ENCODE measurements at places on chromosomes 4 and X.

- DNase-seq: no peak
Measured at GRCh38 chr4:19002170-19002569, 980.6 kb upstream of the LCORL start.

- no peak for DNase-seq
Measured at GRCh38 chr4:149549911-149550310, 265.7 kb downstream of the IQCM start.

GRCh38 chr4:172173206-172173605 lies 360.0 kb downstream of the GALNTL6 start:
- DNase-seq: no peak

GRCh38 chr4:53912766-53913497 lies 151.5 kb downstream of the CHIC2 start:
- no peak for DNase-seq

DNA sequence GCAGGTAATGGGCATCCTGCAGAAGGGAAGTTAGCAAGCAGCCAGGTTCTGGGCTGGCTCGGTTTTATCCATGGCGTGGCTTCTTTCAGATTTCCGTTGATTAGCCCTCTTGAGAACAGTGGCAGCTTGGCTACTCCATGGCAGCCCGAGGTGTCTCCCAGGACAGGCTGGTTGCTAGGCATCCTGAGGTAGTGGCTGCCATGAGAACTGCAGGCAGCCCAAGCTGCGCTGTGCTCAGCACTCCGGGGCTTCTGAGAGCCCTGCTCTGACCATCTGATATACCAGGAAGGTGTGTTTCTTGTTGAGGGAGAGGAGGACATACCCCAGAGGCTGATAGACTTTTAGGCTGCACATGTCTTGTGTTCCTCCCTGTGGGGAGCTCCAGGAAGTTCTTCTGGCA lies 253.4 kb upstream of the CASK start:
- no peak for DNase-seq

DNA sequence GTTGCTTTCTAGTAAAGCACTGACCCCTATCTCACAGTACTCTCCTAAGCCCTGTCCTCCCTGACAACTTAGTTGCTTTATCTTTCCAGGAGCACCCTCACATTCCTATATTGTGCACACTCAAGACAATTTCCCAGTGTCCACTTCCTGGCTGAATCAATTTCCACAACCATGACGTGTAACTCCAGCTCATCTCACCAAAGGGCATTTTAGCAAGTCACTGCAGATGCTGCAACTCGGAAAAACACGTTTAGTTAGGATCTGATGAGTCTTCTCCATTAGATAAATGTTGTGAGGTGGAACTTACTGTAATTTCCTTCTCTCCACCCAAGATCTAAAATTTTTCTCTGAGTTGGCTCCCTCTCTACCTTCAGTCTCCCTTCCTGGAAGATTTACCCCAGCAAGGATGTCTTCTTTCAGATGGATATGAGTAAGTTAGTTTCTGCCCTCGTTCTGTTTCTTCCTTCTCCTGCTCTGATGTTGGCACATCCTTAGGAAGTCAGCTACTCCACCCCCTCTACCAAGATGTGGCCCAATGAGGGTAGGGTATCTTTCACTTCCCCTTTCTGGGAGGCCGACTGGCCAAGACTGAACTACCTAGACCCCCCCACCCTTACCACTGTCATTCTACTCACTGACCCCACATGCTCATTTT lies 28.8 kb upstream of the IL13RA1 start:
- DNase-seq: no peak

GRCh38 chr4:168487282-168488035 lies 7.2 kb upstream of the DDX60L start:
- no peak for DNase-seq

DNA sequence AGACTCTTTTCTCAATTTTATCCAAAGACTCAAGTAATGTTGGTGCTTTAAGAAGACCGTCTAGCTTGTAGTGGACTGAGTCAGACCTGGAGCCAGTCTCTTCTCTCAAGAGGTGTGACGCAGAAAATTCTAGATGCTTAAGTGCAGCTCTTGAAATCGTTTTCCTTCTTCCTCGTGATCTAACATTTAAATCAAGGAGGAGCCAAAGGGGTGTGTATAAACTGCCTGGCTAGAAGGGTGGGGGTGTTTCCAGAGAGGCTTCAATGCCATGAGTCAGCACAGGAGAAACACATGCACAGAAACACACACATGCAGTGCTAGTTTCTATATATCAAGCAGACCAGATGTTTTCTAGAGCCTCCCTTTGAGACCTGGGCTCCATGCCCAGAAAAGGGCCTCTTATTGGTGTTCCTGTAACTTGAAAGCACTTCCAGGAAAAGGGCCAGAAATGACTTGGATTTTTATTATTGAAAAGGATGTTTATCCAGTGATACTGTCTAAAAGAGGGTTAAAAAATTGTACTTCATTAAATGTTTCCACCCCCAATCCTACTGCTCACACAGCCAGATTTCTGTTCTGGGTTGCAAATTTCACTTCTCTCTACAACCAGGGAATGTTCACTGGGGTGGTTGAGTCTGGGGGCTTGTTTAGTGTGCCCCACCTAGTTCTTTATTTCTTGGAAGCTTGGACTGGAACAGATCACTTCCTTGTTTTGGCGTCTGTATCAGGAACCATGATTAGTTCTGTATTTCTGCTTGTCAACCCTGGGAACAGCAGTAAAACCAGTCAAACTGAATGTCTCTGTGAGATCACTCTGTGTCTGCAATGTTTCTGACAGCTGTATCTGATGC lies at the start of gene CLIC2:
Gene CLIC2 (minus strand): TSS at position 129 of the 851 bp plus-strand sequence. CDS start 187 bp downstream, outside the sequence.
- peak; percentile 33 for DNase-seq

DNA sequence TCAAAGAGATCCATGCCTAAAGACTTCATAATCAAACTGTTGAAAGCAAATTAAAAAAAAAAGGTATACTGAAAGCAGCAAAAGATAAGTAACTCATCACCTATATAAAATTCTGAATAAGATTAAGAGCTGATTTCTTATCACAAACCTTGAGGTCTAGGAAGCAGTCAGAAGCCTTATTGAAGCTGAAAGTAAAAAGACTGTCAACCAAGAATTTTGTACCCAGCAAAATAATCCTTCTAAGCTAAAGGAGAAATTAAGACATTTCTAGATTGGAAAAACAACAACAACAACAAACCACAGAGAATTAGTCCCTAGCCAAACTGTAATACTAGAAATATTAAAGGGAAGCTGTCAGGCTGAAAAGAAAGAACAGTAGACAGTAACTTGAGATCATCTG lies 622.9 kb downstream of the PCDH7 start:
- no peak for DNase-seq

GRCh38 chr4:10333942-10334341 lies 123.3 kb downstream of the ZNF518B start:
- DNase-seq: no peak

- DNase-seq: no peak
Measured at GRCh38 chrX:19174401-19175025, 52.2 kb upstream of the ADGRG2 start.

- DNase-seq: no peak
Measured at GRCh38 chrX:39158801-39159657, 357.8 kb downstream of the MID1IP1 start.

All from NCI-H2029 treated with DMSO at 0.1 percent for 48 hours (cell line).